ENCODE measurements at places on chromosomes 3 and 15.

GRCh38 chr3:126128504-126129397 lies 44.8 kb upstream of the SLC41A3 start:
- DNase-seq: peak; percentile 12

DNA sequence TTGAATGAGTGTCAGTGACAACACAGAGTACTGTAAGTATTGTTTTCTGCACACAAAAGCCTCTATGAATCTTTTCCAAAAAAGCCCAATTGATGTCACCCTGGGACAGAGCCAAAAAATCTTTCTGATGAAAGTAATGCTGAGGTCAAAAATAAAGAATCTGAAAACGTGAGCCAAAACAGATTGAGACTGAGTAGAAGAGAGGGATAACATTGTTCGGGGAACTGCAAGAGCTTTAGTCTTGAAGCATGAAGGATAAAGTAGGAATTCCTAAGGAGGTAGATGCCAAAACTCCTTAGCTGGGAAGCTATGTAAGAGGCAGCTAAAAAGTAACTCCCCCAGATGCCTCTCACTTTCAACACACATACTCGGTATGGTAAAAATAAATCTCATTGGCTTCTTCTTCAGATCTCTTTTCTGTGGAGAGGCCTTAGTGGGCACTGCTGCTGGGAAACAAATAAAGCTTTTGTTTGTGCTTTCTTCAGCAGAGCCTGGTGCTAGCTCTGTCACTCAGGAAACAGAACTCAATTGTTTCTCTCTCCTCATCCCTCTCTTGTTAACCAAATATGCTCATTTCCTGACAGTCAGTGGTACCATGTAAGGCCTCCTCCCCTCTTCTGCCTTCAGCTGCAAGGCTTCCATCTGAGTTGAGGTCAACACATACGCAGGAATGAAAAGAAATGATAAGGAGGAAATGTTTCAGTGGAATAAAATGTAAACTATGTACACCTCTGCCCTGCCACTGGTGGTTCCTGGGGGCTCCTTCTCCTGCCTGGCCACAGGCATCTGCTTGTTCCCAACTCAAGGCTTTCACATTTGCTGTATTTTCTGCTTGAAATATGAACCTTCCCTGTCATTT lies 58.1 kb downstream of the CD200 start:
- no peak for DNase-seq

GRCh38 chr15:38002883-38003477 lies 68.5 kb downstream of the TMCO5A start:
- DNase-seq: peak; percentile 74

DNA sequence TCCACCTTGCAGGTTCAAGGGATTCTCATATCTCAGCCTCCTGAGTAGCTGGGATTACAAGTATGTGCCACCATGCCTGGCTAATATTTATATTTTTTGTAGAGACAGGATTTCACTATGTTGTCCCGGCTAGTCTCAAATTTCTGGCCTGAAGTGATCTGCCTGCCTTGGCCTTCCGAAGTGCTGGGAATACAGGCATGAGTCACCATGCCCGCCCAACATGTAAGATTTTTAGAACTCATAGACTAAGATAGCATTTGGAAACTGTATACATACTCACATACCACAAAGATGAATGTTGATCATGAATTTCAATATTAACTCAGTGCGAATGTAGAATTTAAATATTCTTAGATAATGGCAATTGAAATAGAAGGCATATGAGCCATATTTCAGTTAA lies 718.9 kb downstream of the NLGN1 start:
- DNase-seq: no peak

- no peak for DNase-seq
Observed at GRCh38 chr3:52839268-52839575, 4.4 kb upstream of the MUSTN1 start.

- DNase-seq: no peak
Observed at GRCh38 chr3:110815008-110815583, 256.5 kb upstream of the NECTIN3 start.

- no peak for DNase-seq
Observed at GRCh38 chr15:47577461-47577860, 139.8 kb upstream of the SEMA6D start.

- DNase-seq: no peak
Observed at GRCh38 chr15:79329171-79329611, 18.3 kb downstream of the TMED3 start.

- no peak for DNase-seq
Observed at GRCh38 chr15:66232267-66232625, 21.3 kb downstream of the MEGF11 start.

- DNase-seq: no peak
Observed at GRCh38 chr3:196270499-196270898, 17.0 kb downstream of the PCYT1A start.

- no peak for DNase-seq
Observed at GRCh38 chr3:57184526-57184925, 15.3 kb downstream of the HESX1 start.

Measured in mucosa of descending colon (tissue), 3 donors.